Calu3 (cell line): ENCODE measurements at places on chromosomes 1 and 21. TPM values are rescaled to one million over a fixed set of nuclear protein-coding genes. Genes with fewer than 3 reads are reported as not detected.

The PALMD gene
- 6.8 and 19.2 TPM in 2 replicates for total RNA-seq

The HRNR gene
- total RNA-seq = not detected in 2 replicates

The TTLL10 gene
- total RNA-seq = 2.4 and 3.5 TPM in 2 replicates

The CNR2 gene
- total RNA-seq = not detected in 2 replicates

The DR1 gene
- total RNA-seq = 51.1 and 51.5 TPM in 2 replicates

The AVPR1B gene
- total RNA-seq = not detected in 2 replicates

The OR2T1 gene
- not detected in 2 replicates for total RNA-seq

The AIRE gene
- total RNA-seq = not detected in 2 replicates

The CBR1 gene
- total RNA-seq = 57.8 and 72.2 TPM in 2 replicates

The RBM11 gene
- 0.81 and 1.7 TPM in 2 replicates for total RNA-seq

The TRIM17 gene
- 2.3 and 3.8 TPM in 2 replicates for total RNA-seq
